Activated naive CD4-positive, alpha-beta T cell treated with anti-CD3 and anti-CD28 coated beads, Interleukin-2, amount 10 ng/mL, durations not matched to agents 7 days and 5 days (primary cell): ENCODE measurements at places on chromosomes 5 and 9.

DNA sequence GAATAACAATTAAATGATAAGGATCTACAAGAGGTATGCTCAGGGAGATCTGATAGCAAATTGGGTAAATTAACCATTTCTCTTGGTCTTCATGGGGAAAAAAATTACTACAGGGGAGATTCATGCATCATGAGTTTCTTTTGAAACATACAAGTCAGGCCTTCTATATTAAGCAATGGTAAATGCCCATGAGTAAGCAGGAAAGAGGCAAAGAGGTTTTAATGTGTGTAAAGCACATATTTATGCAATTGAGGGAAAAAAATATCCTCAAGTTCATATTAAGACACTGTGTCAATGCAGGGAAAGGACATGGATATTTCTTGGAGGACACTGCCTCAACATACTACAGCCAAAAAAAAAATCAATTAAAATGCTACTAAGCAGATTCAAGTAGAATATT, 73.4 kb upstream of the NR4A3 start:
- DNase-seq: no peak

- peak; percentile 28 for DNase-seq
Observed at GRCh38 chr5:79729679-79730078, 40.0 kb downstream of the CMYA5 start.

DNA sequence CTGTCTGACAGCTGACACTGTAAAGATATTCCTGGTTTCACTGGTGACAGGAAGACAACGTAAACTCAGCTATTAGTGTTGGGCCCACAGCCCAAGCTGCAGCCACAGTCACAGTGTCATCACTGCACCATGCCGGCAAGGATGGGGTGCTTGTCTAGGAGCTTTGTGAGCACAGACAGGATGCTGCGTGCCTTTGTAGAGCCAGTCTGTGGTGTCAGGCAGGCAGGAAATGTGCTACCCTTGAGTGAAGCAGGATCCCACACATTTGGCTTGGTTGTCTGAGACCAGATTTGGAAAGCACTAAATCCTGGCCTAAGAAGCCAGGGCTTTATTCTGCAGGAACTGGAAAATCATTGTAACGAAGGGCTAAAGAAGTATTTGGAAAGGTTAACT, 121.6 kb upstream of the ADAMTS16 start:
- no peak for DNase-seq

DNA sequence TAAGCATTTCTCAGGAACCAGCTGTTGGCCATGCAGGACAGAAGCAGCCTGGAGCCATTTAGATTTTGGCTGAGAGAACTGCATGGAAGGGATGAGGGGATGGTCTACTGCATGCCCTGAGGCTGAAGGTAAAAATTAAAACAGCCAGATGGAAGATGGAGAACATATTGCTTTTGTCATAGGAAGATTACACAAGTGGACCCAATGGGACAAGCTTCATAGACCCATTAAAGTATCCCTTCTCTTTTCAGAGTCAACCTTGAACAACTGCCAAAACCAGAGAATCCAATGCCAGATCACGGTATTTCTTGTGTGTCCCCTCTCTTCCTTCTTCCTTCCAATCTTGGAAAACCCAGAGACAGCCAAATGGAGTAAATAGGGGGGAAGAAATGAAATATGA, 253.4 kb downstream of the NR2F1-AS1 start:
- DNase-seq: no peak

GRCh38 chr5:173831196-173831914, 56.8 kb upstream of the CPEB4 start:
- no peak for DNase-seq

DNA sequence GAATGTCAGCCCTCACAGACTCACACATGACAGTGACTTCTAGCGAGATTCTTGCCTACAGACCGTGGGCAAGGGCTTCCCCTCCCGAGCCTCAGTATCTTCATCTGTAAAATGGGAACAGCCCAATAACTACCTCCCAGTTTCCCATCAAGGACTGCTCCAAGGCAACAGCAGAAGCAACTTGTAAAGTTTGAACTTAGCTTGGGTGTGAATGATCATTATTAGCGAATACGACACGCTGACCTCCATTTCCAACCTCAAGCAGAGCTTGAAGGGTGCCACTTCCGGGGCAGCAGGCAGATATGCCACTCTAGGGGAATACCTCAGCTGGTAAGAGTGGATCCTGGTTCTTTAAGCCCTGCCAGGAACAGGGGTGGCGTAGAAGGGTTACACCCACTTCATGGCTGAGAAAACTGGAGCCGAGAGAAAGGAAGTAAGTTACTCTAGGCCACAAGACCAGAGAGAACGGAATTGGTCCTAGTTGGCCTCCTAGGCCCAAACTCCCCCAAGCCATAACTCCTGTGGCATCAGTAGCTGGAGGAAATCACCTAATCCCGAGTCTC, 2.0 kb downstream of the RNF44 start:
- peak; percentile 61 for DNase-seq

DNA sequence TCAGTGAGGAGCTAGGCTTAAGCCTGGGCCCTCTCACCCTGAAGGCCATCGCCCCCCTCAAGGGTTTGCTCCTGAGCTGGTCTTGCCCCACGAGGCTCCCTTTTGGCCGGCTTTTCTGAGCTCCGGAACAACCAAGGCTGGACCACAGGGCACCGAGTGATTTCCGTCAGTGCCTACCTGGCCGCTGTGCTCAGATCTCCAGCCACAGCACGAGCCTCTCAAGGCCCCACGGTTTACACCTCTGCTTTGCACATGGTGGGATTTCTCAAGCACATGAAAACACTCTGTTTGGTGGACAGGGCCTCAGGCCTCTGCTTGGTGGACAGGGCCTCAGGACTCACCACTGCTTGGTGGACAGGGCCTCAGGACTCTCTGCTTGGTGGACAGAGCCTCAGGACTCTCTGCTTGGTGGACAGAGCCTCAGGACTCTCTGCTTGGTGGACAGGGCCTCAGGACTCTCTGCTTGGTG, 15.8 kb downstream of the CLPTM1L start:
- DNase-seq: peak; percentile 14

- no peak for DNase-seq
Observed at GRCh38 chr5:12704955-12705354, 800.7 kb upstream of the CTNND2 start.

DNA sequence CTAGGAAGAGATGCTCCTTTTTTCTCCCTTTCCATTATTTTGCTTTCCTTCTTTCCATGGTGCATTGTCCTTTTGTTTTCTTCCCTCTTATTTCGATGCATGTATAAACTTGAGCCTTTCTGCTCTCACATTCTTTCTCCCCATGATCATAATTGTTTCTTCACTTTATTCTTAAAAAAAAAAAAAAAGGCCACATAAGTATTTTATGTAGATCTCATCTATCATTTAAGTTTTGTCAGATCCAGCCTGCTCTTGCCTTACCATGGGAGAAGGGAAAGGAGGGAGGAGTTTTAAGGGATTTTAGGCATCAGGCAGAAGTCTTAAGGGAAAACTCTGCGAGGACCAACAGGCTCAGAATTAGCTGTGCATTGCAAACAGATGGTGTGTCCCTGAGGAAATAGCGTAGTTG, 11.1 kb downstream of the TGFBR1 start:
- DNase-seq: no peak

DNA sequence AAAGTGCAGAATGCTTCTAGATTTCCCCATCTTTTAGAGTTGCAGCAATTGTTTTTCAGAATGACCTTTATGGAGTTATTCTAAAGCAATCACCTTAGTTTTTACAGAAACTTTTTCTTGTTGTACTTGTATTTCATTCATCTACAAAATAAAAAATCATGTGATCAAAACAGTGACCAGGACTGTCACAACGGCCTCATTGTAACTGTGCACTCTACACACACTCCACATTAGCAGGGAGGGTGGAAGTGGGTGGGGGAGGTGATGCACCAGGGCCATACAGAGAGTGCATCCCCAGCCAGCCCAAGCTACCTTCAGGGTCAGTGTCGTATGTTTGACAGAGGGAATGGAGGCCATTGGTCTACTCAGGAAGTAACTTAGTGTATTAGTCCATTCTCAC, 26.9 kb downstream of the EGFLAM start:
- no peak for DNase-seq

GRCh38 chr5:74226716-74227485, 413.6 kb downstream of the ENC1 start:
- DNase-seq: no peak

DNA sequence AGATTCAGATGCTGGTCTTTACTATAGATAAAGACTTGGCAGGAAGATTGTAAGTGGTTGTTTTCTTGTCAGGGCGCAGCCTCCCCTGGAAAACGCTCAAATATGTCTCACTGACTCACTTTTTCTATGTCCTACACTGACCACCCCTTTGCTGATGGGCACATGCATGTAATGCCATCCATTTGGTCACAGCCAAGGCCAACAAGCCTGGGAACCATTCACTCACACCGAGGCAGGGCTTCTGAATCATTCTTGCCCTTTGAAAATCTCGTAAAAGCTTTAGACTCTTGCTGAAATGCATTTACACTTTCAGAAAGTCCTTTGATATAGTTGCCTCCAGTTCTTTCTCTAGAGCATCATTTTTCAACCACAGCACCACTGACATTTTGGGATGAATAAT, 249.4 kb downstream of the ACTL7B start:
- DNase-seq: no peak

DNA sequence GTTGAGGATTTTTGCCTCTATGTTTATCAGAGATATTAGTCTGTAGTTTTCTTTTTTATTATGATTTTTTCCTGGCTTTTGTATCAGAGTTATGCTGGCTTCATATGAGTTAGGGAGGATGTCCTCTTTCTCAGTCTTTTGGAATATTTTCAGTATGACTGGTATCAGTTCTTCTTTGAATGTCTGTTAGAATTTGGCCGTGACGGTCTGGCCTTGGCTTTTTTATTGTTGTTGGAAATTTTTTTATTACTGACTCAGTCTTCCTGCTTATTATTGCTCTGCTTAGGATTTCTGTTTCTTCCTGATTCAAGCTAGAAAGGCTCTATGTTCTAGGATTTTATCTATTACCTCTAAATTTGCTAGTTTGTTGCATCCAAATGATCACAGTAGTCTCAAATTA, 421.9 kb downstream of the CDH10 start:
- no peak for DNase-seq

- DNase-seq: no peak
Observed at GRCh38 chr5:86465052-86465838, 152.5 kb upstream of the COX7C start.

- DNase-seq: no peak
Observed at GRCh38 chr9:36725777-36726356, 153.2 kb downstream of the MELK start.

- peak; percentile 67 for DNase-seq
Observed at GRCh38 chr9:131728961-131729360, 10.9 kb downstream of the RAPGEF1 start.

DNA sequence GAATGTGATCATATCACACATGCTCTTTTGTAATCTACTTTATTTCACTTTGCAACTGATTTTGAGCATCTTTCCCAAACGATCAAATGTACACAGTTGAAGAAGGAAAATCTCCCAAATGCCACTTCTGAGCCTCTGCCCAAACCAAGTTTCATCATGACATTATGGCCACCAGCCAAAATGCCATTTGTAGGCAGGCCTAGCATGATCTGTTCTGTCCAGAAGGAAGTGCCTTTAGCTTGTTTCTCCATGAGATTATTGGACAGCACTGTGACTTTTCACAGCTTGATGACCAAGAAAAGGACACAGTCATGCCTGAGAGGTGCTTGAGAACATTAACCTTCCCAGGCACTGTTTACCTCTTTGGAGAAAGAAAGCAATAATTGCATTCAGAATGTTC, 73.2 kb upstream of the PIP5K1B start:
- no peak for DNase-seq

DNA sequence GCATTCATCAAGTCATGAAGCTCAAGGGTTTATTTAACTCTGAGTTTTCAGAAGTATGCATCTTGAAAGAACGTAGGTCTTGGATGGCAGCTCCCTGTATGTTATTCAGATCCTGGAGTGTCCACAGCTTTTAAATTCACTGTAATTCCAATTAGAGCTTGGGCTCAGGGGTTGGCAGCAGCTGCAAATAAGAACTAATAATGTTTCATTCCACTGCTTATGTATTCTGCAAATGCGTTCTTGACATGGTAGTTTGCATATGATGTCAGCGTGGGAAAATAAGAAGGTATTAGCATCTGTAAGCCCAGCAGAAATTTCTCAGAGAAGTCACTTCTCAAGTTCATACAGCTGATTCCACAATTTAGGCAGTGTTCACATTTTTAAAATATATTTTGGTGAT, 58.4 kb downstream of the RORB start:
- DNase-seq: no peak

DNA sequence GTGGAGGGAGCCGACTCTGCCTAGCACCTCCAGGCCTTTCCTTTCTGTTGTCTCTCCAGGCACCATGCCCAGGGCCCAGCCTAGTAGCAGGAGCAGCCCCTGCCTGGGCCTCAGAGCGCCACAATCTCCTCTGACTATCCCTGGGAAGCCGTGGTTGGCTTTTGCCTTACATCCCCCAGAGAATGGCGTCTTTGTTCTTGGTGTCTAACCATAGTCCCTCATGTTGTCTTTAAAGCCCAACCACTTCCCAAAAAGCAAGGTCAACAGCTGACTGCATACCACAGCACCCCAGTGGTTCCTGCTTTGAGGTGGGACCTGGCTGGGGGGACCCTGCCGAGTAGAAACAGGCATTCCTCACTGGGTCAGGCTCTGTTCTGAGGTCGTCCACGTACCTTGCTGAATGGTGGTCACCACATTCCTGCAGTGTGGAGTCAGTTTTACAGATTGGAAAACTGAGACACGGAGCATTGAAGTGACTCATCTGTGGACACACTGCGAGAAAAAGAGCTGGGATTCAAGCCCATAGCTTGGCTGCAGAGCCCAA, 13.7 kb upstream of the CERCAM start:
- DNase-seq: no peak

DNA sequence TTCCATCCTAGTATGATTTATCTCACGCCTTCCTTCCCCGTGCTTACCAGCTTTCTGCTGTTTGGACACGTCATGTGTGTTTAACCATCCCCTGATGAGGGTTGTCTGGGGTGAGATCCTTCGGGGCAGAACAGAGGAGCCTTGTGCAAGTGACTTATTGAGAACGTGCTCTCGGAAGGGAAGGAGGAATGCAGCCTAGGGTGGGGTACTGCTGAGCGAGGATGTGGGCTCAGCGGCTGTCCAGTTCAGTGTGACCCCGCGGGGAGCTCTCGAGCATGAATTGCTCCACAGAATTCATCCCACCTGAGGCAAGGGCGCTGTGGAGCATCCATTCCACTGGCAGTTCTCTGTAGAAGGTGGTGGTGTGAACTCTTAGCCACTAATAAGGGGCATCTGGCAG, 4.0 kb downstream of the MYOZ3 start:
- peak; percentile 2 for DNase-seq

DNA sequence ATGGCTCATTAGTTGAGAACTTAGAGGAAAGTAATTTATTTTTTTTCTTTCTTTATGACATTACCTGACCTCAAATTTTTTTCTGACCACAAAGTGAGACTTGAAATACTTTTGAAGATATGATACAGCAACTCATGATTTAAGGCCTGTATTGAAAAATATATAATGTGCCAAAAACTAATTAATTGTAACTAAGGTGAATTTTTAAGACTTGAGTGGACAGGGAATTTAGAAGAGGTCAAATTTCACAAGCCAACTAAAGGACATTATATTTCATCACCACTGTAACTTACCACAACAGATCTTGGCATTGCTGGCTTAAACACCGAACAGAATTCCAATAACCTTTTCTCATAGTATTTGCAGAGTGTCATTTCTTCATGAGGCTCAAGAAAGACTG, 1.8 kb downstream of the CCNH start:
- DNase-seq: no peak

- DNase-seq: no peak
Observed at GRCh38 chr5:8436924-8437323, 568.0 kb downstream of the MTRR start.

- DNase-seq: no peak
Observed at GRCh38 chr9:121765021-121765950, 113.9 kb downstream of the DAB2IP start.
